ENCODE measurements at places on chromosomes 16 and 17.

DNA sequence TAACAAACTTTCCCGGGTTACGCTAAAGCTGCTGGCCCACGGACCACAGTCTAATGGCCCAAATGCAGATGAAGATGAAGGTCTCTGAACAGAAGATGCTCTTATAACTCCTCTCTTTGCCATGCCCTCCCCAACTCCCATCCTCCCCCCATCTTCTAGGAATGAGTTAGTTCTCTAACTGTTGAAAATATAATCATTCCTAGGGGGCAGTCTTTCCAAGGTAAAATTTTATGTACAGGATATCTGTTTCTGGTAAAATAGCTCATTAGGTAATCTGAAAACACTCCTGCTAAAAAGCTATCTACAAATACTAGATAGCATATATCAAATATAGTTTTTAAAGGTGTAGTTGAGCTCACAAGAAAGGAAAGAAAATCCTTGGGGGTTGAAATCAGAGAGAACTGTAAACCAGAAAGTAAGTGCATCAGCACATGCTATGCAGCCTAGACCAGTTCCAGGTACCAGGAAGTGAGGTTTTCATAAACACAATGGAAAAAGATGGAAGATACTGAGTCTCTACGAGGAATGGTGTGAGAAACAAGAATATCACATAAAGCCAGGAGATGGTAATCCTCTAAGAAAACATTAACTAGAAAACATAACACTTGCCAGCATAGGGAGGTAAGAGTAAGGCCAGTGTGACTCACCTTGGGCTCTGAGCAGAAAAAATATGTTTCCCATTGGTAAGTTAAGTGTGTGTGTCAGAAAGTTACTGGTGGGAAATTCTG lies 38.1 kb downstream of the CMC2 start:
- DNase-seq: no peak

DNA sequence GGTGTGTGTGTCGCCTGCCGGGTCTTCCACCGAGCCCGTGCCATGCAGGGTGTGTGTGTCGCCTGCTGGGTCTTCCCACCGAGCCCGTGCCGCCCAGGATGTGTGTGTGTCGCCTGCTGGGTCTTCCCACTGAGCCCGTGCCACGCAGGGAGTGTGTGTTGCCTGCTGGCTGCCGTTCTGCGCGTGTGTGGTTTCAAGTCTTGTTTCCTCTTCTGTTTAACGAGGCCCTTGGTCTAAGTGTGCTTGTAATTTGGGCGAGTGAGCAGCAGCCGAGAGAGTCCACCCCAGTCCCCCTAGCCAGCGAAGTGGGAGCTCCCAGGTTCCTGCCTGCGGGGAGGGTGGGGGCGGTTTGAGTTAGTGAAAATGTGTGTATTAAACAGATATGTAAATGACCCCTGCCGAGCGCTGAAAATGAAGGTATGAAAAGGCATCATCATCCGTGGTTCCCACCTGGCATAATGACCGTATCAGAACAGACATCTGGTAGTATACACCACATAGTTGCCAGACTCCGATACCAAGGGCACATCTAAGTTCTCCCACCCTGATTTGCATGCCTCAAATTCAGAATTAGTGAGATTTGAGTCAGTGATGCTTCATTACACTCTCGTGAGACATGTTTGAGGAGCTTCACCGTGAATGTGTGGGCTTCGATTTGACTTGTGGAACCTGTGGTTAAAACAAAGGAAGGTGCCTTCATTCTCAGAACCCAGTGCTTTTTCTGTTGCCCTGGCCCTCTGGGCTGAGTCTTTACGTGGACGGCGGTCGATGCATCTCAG lies 114.5 kb upstream of the CHMP6 start:
- DNase-seq: no peak

GRCh38 chr17:32158870-32159585 lies 16.7 kb downstream of the RHOT1 start:
- no peak for DNase-seq

- DNase-seq: peak; percentile 97
These were observed at the start of gene CDK5RAP3 for GRCh38 chr17:47970725-47971499. TSS of gene CDK5RAP3 (plus strand) at chr17:47971113. CDS start at chr17:47971147, 34 bp downstream.

GRCh38 chr16:19898924-19899604 lies 14.4 kb upstream of the GPRC5B start:
- DNase-seq: no peak

DNA sequence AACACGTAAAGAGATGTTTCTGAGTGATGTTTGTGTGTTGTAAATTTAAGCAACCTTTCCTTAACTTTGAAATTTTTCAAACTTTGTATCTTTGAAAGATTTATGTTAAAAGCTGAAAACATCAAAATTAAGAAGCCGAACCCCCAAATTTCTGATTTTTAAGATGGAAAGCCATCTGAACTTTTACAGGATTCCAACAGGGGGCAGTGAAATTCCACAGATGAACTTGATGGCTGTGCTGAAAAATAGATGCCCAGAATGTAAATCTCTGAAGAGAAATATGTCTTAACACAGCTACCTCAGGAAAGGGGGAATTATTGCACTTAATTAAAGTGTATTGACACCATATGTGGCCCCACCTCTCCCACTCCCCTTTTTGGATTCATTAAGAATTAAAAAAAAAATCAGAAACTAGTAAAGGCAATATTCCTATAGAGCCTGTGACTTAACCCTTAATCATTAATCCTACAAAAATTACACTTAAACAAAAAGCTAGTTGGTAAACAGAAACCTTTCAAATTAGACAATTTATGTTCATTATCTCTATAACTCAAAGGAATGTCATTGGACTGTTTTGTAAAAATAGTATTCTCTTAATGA lies 597.9 kb downstream of the KCNJ2 start:
- DNase-seq: no peak

DNA sequence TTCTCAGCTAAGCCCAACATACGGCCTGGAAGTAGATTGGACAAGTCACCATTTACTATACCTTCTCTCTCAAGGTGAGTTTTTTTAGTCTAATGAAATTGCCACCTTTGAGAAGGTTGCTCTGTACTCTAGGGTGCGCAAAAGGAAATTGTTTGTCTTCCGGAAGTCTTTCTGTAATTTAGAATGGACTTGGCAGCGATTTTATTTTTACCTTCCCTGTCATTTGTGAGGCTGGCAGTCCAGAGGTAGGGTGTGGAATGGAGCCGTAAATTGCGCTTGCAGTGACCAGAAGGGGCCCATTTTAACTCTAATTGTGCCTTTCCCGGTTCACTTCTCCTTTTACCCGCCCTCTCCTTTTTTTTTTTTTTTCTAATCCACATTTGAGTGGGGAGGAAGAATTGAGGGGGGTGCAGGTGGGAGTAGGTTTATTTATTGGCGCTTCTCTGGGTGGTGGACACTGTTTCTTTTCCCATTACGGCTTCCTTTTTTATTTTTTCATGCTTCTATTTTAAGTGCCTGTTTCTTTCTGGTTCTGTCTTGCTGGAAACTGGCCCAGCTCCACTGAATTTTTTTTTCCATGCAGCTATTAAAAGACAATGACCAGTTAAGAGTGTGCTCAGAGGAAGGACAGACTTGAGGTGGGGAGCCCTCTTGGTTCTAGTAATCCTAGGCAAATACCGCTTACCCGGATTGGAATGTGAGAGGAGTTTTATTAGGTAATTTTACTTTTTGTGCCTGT lies 89.7 kb upstream of the CLEC18A start:
- no peak for DNase-seq

DNA sequence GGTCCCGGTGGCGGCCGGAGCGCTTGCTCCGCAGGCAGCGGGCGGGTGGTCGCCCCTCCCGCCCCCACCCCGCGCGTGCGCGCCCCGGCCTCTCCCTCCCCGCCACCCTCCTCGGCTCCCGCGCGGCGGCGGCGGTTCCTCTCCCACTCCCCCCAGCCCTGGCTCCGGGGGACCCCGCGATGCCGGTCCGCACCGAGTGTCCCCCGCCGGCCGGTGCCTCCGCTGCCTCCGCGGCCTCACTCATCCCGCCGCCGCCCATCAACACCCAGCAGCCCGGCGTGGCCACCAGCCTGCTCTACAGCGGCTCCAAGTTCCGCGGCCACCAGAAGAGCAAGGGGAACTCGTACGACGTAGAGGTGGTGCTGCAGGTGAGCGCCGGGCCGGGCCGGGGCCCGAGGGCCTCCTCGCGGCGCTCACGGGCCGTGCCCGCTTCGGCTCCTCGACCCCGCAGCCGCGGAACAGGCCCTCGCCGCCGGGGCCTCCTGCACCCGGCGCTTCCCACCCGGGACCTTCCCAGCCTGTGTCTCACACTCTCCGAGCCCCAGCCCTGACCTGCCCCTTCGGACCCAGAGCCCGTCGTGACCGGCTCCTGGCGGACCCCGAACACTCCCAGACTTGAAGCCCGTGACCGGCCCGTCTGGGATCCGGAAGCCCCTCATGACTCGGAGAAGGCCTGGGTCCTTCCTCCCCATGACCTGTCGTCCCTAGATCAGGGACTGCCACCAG lies 490 bp downstream of the GID4 start:
- DNase-seq: no peak

GRCh38 chr17:16040710-16041251 lies 41.2 kb downstream of the TTC19 start:
- no peak for DNase-seq

DNA sequence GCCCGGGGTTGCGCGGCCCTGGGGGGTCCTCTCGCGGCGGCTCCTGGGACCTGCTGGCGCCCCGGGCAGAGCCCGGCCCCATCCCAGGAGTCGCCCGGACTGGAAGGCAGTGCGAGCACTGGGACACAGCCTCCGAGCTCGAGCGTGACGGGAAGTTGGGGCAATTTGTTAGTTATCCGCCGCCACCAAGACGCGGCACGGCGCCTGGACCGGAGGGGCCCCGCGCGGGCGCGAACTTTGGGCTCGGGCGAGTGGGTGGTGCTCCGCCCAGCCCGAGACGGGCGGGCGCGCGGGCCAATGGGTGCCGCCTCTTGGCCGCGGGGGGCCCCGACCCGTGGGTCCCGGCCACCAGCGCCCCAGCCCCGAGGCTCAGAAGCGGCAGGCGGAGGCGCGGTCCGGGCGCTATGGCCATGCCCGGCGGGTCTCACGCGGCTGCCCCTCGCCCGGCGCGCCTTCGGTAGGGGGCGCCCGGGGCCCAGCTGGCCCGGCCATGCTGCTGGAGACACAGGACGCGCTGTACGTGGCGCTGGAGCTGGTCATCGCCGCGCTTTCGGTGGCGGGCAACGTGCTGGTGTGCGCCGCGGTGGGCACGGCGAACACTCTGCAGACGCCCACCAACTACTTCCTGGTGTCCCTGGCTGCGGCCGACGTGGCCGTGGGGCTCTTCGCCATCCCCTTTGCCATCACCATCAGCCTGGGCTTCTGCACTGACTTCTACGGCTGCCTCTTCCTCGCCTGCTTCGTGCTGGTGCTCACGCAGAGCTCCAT lies at the start of gene ADORA2B:
ADORA2B (plus strand) TSS at position 372 of the 768 bp plus-strand sequence; CDS start at position 491, 119 bp downstream.
- DNase-seq: no peak

- DNase-seq: no peak
These were observed 12.4 kb downstream of the COIL start for GRCh38 chr17:56948491-56948890.

DNA sequence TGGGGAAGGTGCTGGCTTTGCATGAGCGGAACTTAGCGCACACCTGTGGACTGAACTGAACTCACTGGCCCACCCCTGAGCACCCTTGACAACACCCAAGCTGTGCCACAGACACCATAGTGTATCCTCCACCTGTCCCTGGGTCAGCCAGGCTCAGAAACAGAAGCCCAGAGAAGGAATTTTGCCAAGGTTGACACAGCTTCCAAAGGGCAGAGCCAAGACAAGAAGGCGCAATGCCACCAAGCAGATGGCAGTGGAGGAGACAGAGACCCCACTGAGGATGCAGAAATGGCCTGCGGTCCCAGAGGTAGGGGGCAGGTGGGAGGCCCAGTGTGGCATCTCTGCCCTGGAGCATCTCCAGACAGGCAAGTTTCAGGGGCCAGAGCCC lies 169.0 kb downstream of the ENGASE start:
- no peak for DNase-seq

- no peak for DNase-seq
These were observed 71.8 kb downstream of the ZNF18 start for GRCh38 chr17:11925262-11926021.

DNA sequence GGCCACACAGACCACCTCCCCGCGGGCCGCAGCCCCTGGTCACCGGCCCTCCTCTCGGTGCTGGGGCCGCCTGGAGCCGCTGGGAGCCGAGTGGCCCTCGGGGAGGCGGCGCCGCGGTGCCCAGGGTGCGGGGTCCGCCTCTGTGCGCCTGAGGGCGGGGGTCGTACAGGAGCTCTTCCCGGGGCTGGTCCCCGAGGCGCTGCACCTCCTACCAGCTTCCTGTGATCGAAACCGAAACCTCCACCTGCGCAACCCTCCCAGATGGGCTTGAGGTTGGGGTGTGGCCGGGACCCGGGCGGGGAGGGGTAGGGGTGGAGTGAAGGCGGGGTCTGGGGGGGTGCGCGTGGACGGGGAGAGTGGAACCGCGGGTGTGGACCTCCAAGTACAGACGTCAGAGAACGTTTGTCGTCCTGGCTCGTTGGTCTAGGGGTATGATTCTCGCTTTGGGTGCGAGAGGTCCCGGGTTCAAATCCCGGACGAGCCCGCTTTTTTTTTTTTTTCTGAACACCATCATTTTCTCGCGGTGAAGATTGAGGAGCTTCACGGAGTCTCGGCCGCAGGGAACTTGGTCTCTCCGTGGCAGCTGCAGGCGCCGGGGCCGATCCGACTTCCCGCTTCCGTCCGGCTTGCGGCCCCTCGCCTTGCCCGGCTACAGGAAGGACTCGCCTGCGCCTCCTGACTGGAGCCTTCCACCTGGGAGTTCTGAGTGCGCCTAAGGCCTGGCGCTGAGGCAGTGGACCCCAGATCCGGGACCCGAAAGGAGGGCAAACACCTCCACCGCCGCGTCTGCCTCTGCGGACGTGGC lies 23.9 kb downstream of the ZNF213 start:
- no peak for DNase-seq

GRCh38 chr17:65666876-65667321 lies 105.5 kb upstream of the AXIN2 start:
- no peak for DNase-seq

DNA sequence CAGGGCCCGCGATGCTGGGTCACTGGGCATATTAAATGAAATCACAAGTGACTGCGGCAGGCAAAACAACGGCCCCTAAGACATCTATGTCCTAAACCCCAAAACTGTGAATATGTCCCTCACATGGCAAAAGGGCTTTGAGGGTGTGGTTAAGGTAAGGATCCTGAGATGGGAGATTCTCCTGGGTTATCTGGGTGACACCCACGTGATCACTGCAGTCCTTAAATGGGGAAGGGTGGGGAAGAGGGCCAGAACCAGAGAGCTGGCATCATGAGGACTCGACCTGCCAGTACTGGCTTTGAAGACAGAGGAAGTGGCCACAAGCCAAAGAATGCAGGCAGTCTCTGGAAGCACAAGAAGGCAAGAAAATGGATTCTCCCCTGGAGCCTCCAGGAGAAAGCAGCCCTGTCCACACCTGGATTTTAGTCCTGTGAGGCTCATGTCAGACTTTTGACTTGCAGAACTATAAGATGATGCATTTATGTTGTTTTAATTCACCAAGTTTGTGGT lies 12.5 kb downstream of the COTL1 start:
- no peak for DNase-seq

DNA sequence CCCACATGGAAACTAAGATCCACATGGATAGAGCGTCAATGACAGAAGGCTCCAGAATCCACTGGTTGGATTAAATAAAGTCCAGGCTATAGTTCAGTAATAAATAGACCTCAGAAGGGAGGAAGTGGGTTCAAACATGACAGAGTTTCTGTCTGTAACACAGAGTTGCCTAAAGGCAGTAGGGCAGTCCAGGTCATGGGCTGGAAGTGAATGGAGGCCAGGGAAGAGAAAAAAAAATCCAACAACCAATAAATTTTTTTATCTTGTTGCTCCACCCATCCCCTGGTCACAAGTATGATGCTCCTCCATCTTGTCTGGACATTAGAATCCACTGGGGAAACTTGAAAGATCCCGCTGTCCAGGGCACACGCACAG lies 92.4 kb downstream of the RGS9 start:
- DNase-seq: no peak
